ENCODE measurements at places on chromosomes 7 and 10.

- peak; percentile 80 for DNase-seq
These were observed 67.8 kb upstream of the PDCD4 start for GRCh38 chr10:110803830-110804338.

- no peak for DNase-seq
These were observed 3.4 kb upstream of the DLX6 start for GRCh38 chr7:97001656-97002554.

DNA sequence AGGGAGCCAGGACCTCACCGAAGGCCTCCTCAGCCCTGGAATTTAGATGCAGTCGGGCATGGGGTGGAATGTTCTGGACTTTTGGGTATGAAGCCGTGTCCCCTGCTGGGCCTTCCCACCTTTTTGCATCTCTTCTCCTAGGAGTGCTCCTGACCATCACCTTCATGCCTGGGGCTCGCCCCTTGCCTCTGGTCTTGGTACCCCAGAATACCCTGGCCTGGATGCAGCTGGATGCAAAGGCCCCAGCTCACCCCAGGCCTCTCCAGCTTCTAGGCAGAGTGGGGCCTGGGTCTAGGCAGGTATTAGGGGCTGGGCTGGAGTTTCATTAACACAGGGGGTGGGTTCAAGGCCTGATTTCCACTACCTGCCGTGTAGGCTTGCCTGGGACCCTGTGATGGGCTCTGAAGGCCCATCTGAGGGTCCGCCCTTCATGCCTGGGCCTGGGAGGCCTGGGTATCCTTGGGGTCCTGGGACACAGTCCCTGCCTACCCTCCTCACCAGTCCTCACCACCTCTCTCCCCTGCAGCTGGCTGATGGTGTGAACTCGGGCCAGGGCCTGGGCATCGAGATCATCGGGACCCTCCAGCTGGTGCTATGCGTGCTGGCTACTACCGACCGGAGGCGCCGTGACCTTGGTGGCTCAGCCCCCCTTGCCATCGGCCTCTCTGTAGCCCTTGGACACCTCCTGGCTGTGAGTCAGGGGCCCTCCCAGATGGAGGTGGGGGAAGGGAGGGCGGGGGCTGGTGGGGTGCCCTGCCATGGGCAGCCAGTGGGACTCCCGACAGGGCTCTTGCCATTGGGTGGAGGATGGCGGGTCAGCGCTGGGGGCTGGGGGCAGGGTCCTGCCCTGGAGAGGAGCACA is 10.1 kb downstream of the AQP1 start:
- no peak for DNase-seq

GRCh38 chr7:127850195-127850594 is 181.0 kb downstream of the LRRC4 start:
- no peak for DNase-seq
